ENCODE measurements at places on chromosomes 11 and 22.

- DNase-seq = no peak
Observed at GRCh38 chr22:27798511-27799014, 3.0 kb downstream of the MN1 start.

DNA sequence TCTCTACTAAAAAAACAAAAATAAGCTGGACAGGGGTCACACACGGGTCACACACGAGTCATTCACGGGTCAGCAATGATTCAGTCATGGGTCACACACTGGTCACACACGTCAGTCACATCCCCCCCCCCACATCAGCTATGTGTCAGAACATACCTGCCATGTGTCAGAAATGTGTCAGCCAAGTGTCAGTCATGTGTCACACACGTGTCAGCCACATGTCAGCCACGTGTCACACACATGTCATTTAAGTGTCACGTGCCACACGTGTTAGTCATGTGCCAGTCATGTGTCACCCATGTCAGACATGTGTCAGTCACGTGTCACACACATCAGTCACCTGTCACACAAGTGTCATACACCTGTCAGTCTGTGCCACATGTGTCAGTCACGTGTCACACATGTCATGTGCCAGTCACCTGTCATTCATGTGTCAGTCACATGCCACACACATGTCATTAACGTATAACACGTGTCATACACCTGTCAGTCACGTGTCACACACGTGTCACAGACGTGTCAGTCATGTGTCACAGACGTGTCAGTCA is 28.7 kb upstream of the MMP20 start:
- no peak for DNase-seq

DNA sequence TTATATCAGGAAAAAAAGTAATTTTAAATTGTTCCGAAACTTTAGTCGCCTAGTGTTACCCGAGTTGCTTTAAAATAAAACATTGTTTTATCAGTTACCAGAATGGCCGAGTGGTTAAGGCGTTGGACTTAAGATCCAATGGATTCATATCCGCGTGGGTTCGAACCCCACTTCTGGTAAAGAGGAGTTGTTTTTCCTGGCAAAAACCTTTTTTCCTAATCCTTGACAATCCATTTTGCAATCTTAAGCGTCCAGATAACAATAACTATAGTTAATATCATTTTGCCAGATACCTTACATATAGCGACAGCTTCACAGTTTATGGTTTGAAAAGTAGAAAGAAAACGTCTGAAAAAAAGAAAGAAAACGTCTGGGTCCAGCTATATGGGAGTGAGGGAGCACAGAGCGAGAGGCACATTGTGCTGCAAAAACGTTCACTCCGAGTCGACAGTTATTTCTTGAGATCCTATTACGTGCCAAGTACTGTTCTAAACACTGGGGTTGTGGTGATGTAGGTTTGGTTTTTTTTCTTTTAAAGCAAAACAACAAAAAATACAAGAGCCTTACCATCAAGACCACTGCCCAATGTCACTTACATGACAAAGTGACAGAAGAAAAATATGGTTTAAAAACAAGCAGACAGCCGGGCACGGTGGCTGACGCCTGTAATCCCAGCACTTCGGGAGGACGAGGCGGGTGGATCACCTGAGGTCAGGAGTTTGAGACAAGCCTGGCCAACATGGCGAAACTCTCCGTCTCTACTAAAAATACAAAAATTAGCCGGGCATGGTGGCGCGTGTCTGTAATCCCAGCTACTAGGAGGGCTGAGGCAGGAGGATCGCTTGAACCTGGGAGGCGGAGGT is 40.6 kb downstream of the OR4D9 start:
- no peak for DNase-seq

GRCh38 chr11:77127920-77128691 is at the start of gene MYO7A:
MYO7A (plus strand) TSS chr11:77128246; CDS start chr11:77130635, 2,389 bp downstream.
- no peak for DNase-seq

- DNase-seq = no peak
Observed at GRCh38 chr11:11265994-11266606, 87.0 kb downstream of the CSNK2A3 start.

DNA sequence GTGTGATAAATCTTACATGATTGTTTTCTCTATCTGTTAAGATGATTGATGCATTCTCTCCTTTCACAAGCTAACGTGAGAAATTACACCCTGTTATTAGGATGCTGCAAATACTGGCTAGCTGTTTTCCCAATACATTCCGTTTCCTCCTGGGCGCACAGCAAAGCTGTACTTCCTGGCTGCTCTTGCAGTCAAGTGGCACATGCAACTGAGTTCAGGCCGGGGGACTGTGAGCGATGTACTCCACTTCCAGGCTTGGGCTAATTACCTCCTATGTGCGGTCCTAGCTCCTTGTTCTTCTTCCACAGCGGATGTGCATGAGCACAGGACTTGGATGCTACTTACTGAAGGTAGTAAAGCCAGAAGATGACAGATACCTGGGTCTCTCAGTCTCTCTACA is 234.9 kb upstream of the SESN3 start:
- no peak for DNase-seq

DNA sequence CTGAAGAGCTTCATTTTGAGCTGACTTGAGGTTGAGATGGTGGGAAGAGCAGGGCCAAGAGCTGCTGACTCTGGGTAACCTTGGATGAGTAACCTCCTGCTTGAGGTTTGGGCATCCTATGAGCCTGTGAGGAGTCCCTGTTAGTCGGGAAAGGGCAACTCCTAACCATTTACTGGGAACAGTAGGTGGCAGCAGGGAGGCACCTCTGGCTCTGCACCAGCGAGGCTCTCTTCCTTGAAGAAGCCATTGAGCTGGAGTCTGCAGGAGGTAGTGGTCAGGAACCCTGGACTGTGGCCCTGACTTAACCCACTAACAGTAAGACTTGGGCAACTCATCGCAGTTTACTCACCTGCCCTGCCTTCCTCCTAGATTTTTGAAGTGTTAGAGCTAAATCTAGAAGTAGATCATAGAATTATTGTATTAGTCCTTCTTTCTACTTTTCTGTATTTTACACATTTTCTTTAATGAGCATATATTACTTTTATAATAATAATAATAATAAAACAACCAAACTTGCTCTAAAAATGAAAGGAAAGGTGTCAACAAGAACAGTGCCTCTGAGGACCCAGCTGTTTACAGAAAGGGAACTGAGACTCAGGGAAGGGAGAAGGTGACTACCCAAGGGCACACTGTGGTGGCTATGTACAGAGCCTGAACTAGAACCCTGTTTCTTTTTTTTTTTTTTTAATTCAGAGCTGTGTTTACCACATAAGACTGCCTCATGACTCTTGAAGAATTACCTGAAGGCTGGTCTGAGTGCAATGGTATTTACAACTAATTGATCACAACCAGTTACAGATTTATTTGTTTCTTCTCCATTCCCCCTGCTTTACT is 47.5 kb downstream of the MEI1 start:
- peak; percentile 56 for DNase-seq
